Activated T-cell treated with anti-CD3 and anti-CD28 coated beads for 24 hours (primary cell): ENCODE measurements at places on chromosomes 5 and 9.

GRCh38 chr5:19564036-19564435, 424.0 kb downstream of the CDH18 start:
- no peak for DNase-seq

DNA sequence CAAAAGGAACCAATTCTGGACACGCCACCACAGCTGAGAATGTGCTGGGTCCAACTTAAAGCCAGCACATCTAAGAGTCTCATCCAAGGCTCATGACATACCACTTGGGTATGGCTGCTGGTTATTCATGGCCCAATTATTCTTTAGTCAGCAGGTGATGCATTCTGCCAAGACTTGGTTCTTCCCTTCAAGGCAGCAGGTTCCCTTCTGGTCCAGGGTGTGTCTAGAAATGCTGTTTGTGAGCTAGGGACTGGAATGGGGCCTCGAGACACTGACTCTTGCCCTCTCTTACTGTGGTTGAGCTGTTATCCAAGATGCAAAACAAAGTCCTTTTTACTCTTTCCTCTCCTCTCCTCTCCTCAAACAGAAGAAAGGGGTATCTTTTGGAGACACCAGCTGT, 522.6 kb downstream of the HINT1 start:
- no peak for DNase-seq

GRCh38 chr5:173925449-173926071, 37.4 kb downstream of the CPEB4 start:
- peak; percentile 8 for DNase-seq

- DNase-seq = no peak
Observed at GRCh38 chr9:22257026-22257816, 189.4 kb upstream of the DMRTA1 start.

GRCh38 chr5:28408186-28408585, 1369.8 kb upstream of the CDH9 start:
- DNase-seq = no peak

- DNase-seq = no peak
Observed at GRCh38 chr9:100590481-100590880, 12.6 kb downstream of the CAVIN4 start.

DNA sequence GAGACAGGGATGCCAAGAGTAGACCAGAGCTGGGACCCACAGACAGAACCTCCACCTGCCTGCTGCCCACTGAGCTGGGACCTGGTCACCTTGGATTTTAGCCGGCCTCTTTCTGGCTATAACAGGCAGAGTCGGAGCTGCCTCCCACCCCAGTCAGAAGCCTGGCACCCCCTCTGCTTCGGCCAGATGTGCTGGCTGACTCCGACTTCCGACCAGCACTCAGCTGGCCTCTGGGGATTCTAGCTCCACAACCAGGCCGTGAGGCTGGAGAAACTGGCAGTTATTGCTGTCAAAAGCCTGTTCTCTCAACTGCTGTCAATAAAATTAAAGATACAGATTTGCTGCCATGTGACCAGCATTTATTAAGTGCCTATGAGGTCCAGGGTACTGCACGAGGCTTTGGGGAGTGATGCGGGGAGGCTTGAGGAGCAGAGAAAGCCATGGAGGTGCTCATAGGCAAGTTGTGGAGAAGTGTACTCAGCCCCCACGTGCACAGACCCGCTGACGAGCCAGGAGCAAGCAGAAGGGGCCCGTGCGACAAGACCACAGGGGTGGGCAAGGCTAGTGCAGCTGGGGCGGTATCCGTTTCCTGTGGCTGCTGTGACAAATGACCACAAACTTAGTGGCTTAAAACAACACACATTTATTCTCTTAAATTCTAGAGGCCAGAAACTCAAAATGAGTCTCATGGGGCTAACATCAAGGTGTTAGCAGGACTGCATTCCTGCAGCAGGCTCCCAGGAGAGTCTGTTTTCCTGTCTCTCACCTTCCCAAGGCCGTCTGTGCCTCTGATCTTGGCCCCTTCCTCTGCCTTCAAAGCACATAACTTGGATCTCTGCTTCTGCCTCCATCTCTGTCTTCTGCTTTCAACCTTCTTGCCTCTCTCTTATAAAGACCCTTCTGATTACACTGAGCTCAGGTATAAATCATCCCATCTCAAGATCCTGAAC, 13.1 kb downstream of the GFI1B start:
- no peak for DNase-seq

DNA sequence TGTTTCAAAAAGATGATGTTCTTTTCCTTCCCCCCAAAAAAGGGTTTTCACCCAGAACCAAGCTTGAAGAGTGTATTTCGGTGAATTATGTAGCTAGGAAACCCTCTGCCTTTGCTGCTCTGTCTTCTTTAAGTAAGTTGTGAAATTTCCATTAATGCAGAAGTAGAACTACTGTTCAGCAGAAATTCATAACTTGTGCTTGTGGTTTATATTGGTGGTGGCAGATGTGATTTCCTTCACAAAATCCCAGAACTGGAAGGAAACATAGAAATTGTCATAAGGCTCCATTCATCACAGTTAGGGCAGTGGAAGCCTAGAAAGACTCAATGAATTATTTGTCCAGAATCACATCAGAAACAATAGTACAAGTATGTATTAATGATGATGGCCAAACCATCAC, 42.1 kb upstream of the DAB2 start:
- no peak for DNase-seq

GRCh38 chr5:62974623-62975022, 396.0 kb downstream of the LRRC70 start:
- no peak for DNase-seq

DNA sequence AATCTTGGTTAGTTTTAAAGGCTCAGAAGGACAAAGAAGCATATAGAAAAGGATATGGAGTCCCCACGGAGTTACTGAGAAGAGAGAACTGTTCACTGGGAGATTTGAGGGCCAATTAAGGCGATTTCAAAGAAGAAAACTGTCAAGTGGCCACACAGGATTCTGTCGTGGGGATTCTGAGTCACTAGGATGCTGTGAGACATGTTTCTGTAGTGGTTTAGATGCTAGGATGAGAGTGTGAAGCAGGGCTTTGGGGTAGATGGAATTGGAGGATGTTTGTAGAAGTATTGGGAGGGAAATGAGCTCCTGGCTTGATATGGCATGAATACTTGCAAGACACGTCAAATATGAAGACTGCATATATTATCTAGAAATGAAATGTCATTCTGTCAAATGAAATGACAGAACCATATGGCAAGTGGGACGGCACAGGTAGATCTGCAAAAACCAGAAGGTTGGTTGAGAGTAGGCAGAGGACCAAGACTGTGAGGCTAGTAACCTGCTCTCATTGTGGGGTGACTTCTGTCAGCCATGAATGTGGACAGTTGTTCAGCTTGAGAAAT, 136.3 kb upstream of the SPRY4 start:
- DNase-seq = no peak

- no peak for DNase-seq
Observed at GRCh38 chr5:103006921-103007320, 113.0 kb downstream of the GIN1 start.

DNA sequence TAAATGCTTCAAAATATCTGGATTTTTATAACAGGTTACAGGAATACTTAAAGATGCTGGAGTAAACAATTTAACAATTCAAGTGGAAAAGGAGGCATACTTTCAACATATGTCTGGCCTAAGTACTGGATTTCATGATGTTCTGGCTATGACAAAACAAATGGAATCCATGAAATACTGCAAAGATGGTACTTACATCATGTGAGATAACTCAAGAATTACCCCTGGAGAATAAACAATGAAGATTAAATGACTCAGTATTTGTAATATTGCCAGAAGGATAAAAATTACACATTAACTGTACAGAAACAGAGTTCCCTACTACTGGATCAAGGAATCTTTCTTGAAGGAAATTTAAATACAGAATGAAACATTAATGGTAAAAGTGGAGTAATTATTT, 35.6 kb downstream of the SLC30A5 start:
- DNase-seq = no peak

DNA sequence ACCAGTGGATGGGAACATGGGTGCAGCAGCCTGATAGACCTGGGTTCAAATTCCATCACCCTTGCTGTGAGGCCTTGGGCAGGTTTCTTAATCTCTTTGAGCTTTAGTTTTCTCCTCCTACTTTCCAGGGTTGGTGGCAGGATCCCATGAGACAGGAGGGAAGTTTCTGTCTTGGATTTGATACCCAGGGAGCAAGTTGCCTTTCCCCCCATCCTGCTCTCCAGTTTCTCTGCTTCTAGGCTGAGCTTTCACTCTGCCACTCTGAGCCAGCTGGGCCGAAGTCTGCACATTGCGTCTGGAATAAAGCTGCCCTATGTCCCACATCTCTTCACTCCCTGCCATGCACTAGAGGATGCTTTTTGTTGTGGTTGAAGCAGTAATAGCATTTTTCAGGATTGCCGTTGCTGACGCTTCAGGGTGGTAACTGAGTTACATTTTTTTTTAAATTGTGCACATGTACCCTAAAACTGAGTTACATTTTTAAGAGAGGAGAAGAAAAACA, 40.5 kb upstream of the ANGPTL2 start:
- DNase-seq = no peak

DNA sequence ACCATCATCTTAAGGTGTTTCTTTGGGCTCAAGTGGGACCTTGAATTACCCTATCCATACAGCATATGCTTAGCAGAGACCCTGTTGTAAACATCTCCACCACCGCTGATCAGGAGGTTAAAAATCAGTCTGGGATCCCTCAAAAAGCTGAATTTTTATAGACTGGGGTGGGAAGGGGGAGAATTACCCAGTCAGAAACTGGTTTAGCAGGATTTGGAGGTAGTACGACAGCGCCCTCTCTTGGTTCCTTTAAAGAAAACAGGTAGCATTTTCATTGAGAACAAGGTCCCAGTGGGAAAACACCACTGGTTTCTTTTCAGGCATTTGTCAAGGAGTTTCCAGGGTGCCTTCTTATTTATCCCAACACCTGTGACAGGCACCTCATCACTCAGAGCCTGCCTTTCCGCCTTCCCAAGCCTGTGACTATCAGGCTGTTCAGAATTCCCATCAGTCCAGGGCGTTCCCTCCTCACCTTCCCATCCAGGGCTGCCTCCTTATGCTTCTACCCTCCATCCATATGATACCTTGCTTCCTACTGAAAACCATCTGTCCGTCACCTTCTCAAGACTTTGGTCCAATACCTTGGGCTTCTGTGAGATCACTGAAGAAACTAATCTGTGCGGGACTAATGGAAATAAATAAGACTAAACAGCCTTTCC, 203.8 kb upstream of the RAI14 start:
- no peak for DNase-seq

GRCh38 chr5:41857989-41858388, 12.2 kb downstream of the OXCT1 start:
- no peak for DNase-seq

DNA sequence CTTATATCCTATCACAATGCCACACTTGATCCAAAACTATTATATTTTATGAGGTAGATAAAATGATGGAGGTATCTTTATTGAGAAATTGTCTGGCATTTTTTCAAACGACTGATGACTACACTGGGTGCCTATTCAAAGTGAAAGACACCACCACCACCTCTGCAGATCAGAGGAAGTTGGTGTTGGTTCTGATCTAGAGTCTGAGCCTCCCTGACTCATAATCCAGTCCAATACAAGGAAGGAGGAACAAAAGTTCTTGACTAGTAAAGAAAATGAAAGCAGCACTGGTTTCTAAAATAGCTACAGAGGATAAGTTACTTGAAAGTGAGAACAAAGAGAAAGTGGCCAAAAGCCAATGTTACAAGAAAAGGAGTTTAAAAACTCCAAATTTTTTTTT, 139.9 kb downstream of the RFX3 start:
- DNase-seq = peak; percentile 42

- no peak for DNase-seq
Observed at GRCh38 chr5:145847499-145848497, 12.7 kb upstream of the PRELID2 start.

- peak; percentile 17 for DNase-seq
Observed at GRCh38 chr9:114592356-114592755, 4.8 kb downstream of the ATP6V1G1 start.

- no peak for DNase-seq
Observed at GRCh38 chr9:82923912-82924605, 138.9 kb downstream of the RASEF start.

DNA sequence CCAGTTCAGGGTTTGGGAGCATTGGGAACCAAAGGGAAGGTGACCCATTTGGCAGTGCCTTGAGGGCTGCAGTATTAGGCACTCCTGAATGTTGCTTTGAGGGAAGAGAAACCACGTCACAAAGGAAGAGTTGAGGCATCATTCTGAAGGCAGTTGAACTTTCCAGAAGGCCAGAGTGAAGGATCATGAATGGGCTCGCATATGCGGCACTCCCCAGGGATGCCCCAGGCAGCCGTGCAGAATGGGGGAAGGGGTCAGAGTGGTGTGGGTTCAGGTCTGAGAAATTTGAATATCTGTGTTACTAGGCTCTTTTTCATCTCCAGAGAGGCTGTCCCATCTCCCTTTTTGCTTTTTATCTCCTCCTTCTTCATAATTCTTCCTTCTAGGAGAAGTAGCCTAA, 60.6 kb upstream of the HMHB1 start:
- no peak for DNase-seq

GRCh38 chr5:177388521-177389052, 4.4 kb downstream of the SLC34A1 start:
- no peak for DNase-seq

GRCh38 chr5:131595088-131596033, 39.7 kb downstream of the RAPGEF6 start:
- peak; percentile 4 for DNase-seq
